ENCODE measurements at places on chromosomes 2 and 18. TPM values are rescaled to one million over a fixed set of nuclear protein-coding genes. Genes with fewer than 3 reads are reported as not detected.

GRCh38 chr2:85768713-85769112 is 14.9 kb downstream of the ATOH8 start:
- no peak for DNase-seq

DNA sequence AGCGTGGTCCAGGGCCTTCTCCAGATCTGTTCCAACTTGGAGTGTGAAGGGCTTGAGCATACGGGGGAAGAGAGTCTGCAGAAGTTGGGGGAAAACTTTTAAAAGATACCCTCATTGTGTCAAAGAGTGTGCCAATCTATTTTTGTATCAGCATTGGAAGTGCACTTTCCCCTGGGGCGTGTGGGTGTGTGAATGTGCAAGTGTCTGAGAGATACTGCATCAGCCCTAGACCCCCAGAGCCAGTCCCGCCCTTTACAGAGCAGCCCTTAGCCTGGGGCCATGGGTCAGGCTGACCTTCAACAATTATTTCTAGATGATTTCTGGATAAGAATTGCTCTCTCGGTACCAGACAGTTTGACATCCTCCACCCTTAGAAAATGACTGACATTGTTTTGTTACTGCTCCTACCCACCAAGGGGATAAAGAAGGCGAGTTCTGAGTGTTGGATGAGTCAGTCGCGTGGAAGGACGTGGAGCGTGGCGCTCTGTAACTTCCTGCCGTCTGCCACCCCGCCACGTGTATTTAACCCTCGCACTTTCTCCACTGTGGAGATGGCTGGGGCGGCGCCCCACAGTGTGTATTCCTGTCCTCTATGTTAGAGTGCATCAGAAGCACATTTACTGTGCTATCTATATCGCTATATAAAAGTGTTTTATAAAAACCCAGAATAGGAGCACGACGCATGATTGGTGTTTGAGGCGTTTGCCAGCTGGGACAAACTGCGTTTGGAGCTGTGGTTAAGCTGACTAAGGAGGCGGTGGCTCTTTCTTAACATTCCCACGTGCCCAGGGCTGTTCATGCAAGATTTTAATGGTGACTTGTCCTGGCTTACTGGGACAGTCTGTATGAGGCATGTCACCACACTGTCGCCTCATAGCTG is 122.6 kb downstream of the CABLES1 start:
- no peak for DNase-seq

GRCh38 chr2:128500138-128500800 is 181.6 kb upstream of the HS6ST1 start:
- no peak for DNase-seq

The PLEK gene
- not detected for total RNA-seq

DNA sequence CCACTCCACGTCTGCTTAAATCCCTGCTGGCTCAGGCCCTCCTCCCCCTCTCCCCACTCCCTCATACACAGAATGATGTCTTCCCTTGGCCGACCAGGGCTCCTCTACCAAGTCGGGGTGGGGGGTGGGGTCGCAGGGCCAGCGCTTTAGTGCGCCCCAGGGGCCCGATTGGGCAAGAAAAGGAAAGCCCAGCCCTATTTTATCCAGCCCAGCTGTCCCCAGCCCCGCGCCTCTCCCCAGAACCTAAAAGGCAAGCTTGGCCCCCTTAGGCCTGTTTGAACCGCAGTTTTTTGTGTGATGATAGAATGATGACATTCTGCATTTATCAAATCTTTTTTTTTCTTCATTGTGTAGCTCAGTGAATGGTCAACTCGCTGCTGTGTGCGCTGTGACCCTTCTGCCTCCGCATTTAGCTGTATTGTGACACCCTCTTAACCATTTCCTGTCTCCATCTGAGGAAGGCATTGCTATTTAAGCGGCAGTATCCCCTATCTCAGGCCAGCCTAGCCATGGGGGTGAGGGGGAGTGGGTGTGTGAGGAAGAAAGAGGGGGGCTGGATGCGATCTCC is 231.4 kb downstream of the HAUS1 start:
- DNase-seq = no peak

The RIT2 gene
- not detected for total RNA-seq

DNA sequence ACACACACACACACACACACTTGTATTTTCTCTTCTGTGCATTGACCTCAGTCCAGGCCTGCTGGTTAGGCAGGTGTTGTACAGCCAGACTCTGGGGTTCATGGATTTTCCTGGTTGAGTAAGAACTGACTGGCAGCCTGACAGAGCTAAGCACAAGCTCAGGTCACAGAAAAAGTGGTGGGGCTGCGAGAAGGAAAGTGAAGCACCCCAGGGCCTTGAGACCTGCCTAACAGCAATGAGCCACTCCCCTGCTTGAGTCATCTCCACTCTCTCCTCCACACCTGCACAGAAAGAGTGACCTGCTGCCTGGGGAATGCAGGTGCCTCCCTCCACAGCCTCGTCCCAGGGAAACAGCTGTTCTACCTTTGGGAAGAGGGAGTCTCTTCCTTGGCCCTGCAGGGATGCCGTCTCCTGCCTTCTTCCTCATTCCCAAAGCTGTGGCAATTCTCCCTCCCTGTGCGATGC is 91.4 kb upstream of the LGALSL start:
- no peak for DNase-seq

DNA sequence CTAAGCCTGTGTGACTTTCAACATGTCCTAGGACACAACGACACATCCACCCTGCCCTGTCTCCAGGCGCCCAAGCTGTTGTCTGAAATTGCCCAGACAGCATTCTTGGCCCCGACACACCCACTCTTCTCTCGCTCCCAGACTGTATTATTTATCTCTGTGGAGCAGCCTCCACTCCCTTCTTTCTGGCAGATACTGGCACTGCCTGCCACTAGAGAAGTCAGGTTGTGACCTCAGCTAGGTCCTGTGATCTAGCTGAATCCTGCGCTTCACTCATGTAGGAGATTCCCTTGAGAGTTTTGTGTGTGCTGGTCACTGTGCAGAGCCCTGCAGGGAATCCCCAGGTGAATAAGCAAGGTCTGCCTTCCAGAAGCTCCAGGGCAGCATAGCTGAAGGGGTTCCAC is 77.1 kb upstream of the TNP1 start:
- no peak for DNase-seq

DNA sequence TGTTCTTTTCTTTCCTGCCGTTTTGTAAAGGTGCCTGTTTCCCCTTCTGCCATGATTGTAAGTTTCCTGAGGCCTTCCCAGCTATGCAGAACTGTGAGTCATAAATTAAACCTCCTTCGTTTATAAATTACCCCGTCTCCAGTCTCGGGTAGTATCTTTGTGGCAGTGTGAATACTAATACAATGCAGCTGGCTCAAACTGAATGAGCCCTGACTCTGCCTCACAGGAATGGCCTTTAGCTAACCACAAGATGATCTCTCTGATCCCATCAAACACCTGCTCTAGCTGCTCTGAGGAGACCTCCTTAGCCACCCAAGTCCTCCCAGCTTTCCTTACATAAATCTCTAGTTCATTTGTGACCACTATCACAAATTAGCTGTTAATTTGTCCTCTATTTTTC is 41.5 kb upstream of the CAB39 start:
- no peak for DNase-seq
